ENCODE measurements at places on chromosomes 1 and 21.

DNA sequence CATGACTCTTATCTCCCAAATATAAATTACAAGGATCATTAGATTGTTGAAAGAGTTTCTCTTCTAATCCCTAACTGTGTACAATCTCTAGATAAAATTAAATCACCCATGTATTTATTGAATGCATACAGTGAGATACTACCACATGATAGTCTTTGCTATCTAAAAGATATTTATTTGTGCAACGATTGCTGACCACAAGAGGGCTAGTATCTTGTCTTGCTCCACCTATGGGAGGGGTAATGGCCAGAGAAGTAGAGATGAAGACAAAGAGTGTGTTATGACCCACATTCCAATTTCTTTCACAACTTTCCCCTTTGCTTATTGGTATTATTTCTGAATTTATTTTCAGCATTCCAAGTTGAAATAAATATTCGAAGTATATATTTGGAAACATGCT lies 13.7 kb downstream of the PYHIN1 start:
- DNase-seq: no peak

- DNase-seq: no peak
These were observed 45.2 kb upstream of the HAO2 start for GRCh38 chr1:119323216-119323982.

DNA sequence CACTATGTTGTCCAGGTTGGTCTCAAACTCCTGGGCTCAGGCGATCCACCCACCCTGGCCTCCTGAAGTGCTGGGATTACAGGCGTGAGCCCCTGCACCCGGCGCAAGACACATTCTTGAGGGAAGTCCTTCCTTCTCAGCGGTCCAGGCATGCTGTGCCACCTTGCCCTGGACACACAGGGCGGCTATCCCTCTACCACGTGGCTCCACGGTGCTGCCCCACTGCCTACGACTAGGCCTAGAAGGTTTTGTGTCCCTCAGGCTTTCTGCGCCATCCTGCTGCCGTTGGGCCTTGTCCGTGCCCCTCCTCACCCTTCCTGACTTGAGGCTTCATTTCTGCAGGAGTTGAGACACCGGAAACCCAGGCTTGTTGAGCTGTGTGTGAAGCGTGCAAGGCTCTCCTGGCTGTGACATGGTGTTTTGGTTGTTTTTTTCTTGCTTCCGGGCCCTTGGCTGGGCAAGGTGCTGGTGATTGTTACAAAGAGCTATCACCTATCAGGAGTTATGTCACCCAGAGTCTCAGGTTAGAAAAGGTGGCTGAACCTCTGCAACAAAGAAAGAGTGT lies 13.9 kb downstream of the C1orf174 start:
- no peak for DNase-seq

GRCh38 chr1:113192980-113193379 lies 120.0 kb downstream of the LRIG2 start:
- DNase-seq: no peak

Data from activated T-cell treated with anti-CD3 and anti-CD28 coated beads for 48 hours (primary cell).